PC-3 (cell line): ENCODE measurements at places on chromosomes 12 and 14. TPM values are rescaled to one million over a fixed set of nuclear protein-coding genes. Genes with fewer than 3 reads are reported as not detected.

DNA sequence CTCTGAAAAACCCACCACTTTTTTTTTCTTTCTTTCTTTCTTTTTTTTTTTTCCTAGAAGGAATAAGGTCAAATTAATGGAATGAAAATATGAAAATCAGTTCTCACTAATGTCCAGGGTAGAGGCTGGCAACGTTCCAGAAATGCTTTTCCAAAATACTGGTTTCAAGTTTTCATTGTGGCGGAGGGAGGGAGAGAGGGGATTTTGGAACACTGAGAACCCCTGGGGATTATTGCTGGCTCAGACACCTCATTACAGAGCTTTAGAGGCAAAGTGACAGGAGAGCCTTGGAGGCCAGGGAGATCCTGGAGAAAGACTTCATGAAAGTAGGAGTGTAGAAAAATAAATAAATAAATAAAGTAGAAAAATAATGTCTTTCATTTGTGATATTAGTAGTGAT lies 45.4 kb downstream of the ALX1 start:
- DNase-seq, result no peak

- DNase-seq, result peak; percentile 59
Measured at GRCh38 chr14:29222671-29223268, 456.2 kb downstream of the FOXG1 start.

DNA sequence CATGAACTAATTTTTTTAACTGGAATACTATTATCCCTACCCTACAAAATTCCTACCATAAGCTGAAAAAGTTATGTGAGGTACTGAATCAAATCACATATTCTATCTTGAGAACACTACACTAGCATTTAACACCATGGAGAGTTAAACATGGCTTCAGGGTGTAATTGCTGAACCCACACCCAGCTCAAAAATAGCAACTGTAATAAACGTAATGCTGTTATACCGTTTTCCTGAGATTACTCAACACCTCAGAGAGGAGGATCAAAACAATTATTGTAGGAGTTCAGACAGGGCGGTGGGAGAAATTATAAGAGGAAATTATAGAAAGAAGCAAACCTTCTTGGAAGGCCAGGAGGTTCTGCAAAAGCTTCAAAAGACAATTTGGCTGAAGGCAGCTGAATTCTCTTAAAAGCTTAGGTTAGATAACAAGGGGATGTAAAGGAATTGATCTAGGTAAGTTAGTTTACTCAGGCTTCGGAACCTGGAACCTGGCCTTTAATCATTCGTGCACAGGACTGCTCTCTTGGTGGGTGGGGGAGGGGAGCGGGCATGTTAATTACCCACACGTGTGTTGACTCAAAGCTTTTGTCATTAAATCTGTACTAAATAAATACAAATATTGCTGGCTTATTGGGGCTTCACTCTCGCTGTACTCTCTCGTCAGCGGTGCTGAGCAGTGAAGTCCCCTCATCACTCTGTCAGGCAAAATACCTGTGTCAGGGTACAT lies 12.1 kb upstream of the IPO8 start:
- DNase-seq, result no peak

STAB2 gene
- total RNA-seq, result not detected in 2 replicates

GRCh38 chr14:49250517-49250916 lies 335.7 kb downstream of the RPS29 start:
- DNase-seq, result no peak

DNA sequence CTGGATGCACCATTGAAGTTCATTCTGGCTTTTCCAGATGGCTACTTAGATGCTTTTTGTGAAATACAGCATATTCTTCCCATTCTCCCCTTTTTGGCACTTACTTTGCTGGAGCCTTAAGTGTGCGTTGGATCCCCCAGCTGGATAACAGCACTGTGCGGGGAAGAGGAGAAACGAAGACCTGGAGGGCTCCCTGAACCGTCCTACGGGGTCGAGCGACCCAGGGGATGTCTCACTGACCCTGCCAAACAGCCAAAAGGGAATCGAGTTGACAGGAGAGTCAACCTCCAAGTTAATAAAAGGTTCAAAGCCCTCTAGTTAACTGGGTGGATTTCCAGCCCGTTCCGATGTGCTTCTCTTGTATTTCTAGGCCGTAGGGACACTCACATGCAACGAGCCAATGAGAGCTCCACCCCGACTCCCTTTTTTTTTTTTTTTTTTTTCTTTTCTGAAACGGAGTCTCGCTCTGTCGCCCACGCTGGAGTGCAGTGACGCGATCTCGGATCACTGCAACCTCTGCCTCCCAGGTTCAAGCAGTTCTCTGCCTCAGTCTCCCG lies 1.0 kb upstream of the CAMKK2 start:
- peak; percentile 30 for DNase-seq

GRCh38 chr14:53325176-53325806 lies 172.2 kb upstream of the DDHD1 start:
- peak; percentile 27 for DNase-seq

LRTM2 gene
- not detected in 2 replicates for total RNA-seq

DNA sequence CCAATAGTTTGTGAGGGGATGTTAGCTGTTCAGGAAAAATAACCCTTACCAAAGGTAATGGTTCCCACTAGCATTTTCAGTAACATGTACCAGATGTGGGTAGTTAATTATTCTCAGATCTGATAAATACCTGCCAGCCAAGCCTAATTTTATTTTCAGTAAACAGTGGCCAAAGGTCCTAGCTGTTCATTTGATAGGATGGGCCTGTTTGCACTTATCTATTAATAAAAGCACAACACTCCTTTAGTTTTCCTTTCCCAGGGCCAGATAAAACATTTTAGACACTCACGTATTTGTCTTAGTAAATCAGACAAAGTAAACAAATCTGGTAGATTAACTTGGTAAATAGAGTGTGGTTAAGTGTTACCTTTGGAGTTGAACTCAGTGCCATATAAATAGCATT lies 345.1 kb downstream of the RAD51B start:
- DNase-seq, result peak; percentile 54

MIP gene
- not detected in 2 replicates for total RNA-seq

- DNase-seq, result no peak
Measured at GRCh38 chr12:19937161-19937560, 431.2 kb upstream of the PDE3A start.

GRCh38 chr14:100067971-100068959 lies 3.0 kb downstream of the EVL start:
- DNase-seq, result peak; percentile 92

TRPV4 gene
- total RNA-seq, result 1.6 and 2.4 TPM in 2 replicates

- no peak for DNase-seq
Measured at GRCh38 chr12:115518-115917, 49.0 kb downstream of the IQSEC3 start.

- peak; percentile 34 for DNase-seq
Measured at GRCh38 chr14:55138091-55138490, 9.0 kb downstream of the LGALS3 start.

DNA sequence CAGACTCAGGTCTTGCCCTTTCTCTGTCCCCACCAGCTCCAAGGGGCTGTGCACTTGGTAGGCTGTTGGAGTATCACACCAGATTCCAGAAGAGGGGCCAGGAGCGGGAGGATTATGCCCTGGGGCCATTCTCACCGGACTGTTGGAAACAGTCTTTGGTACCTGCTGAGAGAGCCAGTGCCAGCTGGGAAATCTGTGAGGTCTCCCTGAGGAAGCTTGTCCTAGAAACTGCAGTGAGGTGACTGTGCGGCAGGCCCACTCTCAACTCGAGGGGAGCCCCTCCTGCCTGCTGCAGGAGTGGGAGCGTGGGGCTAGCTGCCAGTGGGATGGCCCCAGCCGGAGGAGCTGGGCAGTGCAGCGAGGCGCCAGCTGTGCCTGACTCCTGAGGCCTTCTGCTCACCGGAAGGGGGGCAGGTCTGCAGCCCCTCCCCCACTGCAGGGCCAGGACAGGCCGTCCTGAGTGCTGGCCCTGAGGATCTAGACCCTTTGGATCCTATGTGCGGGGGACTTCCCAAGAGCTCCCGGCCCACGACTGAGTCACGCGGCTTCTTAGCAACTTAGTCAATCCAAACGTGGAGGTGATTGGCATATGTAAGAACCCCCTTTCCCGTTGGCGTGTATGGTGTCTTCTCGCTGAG lies 295.2 kb downstream of the CACNA1C start:
- DNase-seq, result no peak

GRCh38 chr12:728781-729180 lies 23.6 kb upstream of the WNK1 start:
- no peak for DNase-seq

- no peak for DNase-seq
Measured at GRCh38 chr12:57236925-57237595, 7.5 kb downstream of the SHMT2 start.

- no peak for DNase-seq
Measured at GRCh38 chr14:56219666-56220413, 101.6 kb downstream of the PELI2 start.

GRCh38 chr12:100797246-100797645 lies 2.7 kb downstream of the ANO4 start:
- DNase-seq, result no peak

ERBB3 gene
- 28.0 and 40.6 TPM in 2 replicates for total RNA-seq

- no peak for DNase-seq
Measured at GRCh38 chr12:22407397-22407796, 72.9 kb upstream of the ST8SIA1 start.

BCAT1 gene
- total RNA-seq, result not detected in 2 replicates

GRCh38 chr14:69260190-69260860 lies 367 bp downstream of the GALNT16 start:
- no peak for DNase-seq

- DNase-seq, result peak; percentile 66
Measured at GRCh38 chr14:102675396-102675795, 82.9 kb downstream of the RCOR1 start.

- DNase-seq, result peak; percentile 85
Measured at GRCh38 chr14:72291908-72292688, 359.9 kb downstream of the RGS6 start.

DNA sequence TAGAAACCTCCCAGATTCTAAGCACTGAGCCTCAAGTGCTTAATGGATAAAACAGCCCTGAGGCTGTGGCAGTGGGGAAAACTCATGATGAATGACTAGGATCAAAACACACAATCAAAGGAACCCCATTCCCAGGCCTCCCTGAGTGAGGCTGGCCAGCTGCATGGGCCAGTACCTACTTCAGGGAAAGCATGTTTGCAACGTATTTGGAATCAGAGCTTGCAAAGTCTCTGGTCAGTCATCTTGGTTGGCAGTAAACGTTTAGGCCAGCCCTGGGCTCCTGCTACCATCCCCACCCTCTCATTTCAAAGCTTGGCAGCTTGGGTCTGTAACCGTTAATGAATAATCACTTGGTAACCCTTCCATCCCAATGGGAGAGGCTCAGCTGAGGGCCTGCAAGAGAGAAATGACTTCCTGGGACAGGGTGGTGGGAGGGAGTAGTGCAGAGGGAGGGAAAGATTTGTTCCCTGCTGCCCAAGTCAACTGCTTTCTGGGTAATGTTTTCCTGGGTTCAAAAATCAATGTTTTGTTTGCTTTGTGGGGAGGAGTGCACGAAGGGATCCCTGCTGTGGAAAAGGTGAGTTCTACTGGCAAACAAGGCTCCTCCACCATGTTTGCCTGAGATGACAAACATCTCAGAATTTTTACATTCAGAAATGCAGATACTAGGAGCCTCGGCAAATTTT lies 2.0 kb upstream of the RNASE8 start:
- DNase-seq, result no peak

MYF5 gene
- total RNA-seq, result not detected in 2 replicates

RNASE7 gene
- total RNA-seq, result not detected in 2 replicates

RERGL gene
- total RNA-seq, result not detected in 2 replicates

DNA sequence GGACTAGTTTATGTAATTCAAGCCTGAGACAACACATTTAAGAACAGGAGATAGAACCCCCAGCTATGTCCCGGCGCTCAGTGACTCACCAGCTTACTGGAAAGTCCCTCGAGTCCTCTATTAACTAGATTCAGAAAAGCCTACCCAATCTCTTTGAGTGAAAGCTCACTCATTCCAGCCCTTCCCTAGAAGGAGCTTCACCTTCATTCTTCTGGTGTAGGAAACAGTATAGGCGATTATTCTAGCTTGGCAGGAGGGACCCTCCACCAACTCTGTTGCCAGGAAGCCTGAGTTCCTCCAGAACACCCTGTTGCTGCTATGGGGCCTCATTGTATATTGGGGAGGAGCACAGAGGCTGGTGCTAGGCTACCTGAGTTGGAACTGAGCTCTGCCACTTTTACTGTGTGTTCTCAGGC lies 57.2 kb upstream of the AEBP2 start:
- DNase-seq, result peak; percentile 66

KCNC2 gene
- not detected in 2 replicates for total RNA-seq

GRCh38 chr12:9388379-9388778 lies 180.2 kb upstream of the PZP start:
- no peak for DNase-seq

GRCh38 chr14:69560826-69561225 lies 13.8 kb downstream of the CCDC177 start:
- DNase-seq, result no peak

MOAP1 gene
- total RNA-seq, result 10.3 and 15.6 TPM in 2 replicates

MDGA2 gene
- total RNA-seq, result 0.04 and 0.17 TPM in 2 replicates

- DNase-seq, result peak; percentile 32
Measured at GRCh38 chr14:49594347-49595091, 4.2 kb upstream of the LRR1 start.
